ENCODE measurements at places on chromosomes 4 and X.

DNA sequence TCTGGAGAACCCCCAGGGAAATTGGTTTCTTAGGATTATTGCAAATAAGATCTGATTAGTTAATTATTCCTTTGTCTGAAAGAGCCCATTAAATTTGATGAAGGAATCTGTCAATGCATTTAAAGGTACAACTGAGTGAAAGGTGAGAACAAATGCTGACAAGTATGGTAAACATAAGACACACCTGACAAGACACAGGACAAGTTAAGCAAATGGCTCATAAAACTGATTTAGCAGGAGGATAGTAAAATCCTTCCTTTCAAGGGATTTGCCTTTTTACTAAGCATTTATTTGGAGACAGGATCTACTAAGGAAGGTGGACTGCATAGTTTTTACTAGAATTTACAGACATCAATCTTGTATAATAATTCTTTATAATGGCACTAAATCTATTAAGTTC lies 553.9 kb downstream of the SPRY1 start:
- DNase-seq: no peak

DNA sequence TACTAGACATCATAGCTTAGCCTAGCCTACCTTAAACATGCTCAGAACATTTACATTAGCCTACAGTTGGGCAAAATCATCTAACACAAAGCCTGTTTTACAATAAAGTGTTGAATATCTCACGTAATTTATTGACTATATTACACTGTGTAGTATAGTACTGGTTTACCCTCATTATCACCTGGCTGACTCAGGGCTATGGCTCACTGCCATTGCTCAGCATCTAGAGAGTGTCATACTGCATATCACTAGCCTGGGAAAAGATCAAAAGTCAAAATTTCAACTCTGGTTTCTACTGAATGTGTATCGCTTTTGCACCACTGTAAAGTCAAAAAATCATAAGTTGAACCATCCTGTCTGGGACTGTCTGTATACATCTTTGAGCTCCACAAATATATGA lies 78.6 kb downstream of the CEP44 start:
- no peak for DNase-seq

DNA sequence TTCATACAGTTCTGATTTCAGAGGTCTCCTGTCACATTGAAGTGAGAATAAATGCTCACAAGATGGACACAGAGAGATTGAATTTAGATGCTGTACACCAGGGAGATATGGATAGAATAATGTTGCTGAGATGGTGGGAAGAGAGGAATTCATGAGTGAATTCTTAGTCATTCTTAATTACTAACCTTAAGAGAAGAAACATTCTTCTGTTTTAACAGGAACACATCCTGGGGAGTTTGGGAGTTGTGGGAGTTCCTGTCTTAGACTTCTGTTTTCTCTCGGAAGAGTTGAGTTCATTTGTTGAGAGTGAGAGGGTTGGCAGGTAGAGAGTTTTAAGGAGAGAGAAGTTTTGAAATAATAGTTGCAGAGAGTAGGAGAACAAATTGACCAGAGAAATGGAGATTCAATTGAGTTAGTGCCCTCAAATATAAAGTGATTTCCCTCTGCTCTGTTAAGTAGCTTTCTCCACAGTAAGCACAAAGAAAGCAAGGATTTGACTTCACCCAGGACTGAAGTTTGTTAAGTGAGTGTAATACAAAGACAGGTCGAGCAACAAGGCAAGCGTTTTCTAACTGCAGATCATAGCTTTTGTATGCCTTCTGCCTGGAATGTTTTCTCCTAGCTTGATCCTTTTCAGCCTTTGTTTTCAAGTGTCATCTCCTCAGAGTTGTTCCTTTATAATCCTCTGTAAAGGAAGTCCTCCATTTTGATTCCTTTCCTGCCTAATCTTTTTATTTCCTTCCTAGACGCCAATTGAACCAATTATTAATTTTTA lies 205.9 kb downstream of the RAPGEF2 start:
- peak; percentile 23 for DNase-seq

- DNase-seq: peak; percentile 84
Observed at GRCh38 chrX:68084765-68085164, 348.5 kb downstream of the OPHN1 start.

DNA sequence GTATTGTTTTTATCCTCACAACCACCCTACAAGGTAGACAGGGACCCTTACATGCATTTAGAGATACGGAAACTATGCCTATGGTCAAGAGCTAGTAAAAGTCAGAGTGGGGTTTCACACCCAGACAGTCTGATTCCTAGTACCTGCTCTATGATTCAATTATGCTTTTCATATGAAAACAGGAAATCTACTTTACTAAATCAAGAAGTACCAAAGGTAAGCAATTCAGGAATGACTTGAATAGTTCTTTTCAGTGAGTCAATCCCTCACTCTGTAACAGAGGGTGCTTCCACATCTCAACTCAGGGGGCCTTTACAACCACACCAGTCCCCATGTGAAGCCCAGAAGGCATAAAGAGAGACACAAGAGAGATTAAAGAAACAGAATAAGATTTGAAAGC lies 191.4 kb downstream of the PPP3CA start:
- no peak for DNase-seq

DNA sequence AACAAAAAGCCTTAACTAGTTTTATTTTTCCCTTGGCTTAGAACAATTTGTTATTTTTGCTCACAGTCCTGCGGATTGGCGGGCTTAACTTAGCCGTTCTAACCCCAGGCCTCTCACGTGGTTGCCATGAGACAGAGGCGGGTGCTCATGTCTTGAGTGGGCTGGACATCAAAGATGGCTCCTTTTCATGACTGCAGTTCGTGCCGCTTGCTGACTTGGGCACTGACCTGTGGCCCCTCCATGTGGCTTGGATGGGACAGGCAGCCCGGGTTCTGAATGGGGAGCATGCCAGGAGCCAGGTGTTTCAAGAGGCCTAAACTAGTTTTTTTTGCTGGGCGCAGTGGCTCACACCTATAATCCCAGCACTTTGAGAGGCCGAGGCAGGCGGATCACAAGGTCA lies 40.7 kb downstream of the CDS1 start:
- no peak for DNase-seq

- peak; percentile 97 for DNase-seq
Observed at GRCh38 chr4:118989098-118990080, 100.7 kb downstream of the SYNPO2 start.

- no peak for DNase-seq
Observed at GRCh38 chrX:50075630-50076339, 125.0 kb downstream of the AKAP4 start.
